ENCODE measurements at places on chromosomes 7 and 10. TPM values are rescaled to one million over a fixed set of nuclear protein-coding genes. Genes with fewer than 3 reads are reported as not detected.

Gene WNT8B
- 0.15 TPM for total RNA-seq

DNA sequence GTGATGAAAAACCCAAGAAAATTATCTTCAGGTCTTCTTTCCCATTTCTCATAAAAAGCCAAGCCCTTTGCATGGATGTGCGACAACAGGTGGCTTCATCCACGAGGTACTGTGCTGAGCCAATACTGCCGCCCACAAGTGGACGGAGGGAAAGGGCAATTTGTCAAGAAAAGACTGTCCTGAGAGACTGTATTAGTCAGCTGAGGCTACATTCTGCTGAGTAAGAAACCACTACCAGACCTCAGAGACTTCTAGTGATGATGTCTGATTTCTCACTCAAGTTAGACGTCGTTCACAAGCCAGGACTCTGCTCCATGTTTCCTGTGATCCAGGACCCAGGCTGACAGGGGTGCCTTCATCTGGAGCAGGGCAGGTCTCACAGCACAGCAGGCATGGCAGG is 171.5 kb upstream of the CDCA7L start:
- no peak for DNase-seq

DNA sequence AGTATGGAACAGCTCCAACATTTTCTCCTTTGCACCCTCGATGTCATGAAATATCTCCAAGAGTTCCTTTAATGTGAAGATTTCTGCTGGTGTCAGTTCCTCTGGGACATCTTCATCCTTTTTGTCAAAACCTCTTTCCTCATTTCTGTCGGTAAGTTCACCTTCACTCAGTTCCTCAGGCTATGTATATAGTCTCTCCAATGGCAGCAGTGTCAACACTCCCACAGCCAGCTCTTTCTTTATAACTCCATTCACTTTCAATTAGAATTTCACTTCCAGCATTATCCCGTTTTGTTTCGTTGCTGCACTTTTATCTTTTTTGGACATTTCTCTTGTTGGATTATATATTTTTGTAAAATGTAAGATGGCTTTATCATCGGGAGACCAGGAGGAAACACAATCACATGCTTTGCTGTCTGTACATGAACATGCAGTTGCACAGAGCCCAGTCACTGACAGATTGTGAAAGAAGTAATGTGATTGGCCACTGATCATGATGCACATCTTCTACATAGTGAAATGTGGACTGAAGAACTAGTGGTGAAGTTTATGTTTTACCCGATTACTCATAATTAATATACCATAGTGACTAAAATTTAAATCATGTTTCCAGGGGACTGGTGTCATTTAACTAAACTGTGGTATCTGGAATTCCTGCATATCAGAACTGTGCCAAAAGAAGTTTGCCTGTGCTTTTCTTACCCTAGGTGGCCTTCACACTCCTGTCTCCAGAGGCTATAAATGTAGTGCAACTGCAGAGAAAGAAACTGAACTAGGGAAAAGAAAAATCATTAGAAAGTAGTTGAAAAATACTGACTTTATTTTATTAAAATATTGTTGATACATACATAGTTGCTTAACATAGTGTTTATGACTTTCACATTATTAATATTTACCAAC is 289.6 kb downstream of the PPP1R3A start:
- no peak for DNase-seq

- no peak for DNase-seq
These were observed 27.6 kb upstream of the PLPP4 start for GRCh38 chr10:120429395-120429794.

Gene TFPI2
- total RNA-seq = 3.9 TPM

DNA sequence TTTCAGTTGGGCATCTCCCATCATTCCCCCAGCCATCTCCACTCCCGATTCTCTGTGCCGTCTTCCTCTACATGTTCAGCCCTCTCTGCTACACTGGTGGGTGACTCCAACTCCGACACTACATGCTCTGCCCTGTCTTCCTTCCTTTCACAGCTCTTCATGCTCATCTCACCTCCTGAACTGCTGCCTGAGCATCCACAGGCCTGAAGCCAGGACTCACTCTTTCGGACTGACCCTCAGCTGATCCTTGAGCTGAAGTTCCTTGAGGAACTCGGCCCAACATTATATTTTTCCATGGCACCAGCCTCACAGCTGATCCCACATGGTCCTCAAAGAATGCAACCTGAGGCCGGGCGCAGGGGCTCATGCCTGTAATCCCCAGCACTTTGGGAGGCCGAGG is 538.4 kb downstream of the PTPRN2 start:
- no peak for DNase-seq

DNA sequence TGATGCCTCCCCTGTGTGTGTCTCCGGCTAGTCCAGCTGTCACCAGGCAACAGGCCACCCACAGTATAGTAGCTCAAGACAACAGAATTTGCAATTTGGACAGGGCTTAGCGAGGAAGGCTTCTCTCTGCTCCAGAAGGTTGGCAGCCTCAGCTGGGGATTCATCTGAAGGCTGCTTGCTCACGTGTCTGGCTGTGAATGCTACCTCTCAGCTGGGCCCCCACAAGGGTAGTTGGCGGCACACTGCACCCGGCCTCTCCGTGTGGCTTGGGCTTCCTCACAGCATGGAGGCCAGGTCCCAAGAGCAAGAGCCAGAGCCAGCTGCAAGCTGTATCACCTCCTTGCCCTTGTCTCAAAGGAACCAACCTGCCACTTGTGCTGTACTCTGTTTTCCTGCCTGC is 19.2 kb downstream of the ECHDC3 start:
- no peak for DNase-seq

DNA sequence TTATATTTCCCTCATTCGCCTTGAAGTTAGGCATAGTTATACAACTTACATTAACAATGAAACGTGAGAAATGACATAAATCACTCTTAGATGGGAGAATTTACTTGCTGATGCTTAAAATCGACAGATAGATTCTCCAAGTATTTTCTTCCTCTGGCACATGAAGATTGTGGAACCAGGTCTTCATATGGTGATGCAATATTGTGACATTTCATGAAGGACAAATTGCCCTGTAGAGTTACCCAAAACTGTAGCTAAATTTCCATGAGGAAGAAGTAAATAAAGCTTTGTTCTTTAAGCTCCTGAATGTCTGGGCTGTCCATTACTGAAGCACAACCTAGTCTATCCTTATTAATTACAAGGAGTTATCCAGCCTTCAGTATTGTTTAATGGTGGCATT is 353.1 kb downstream of the THSD7A start:
- DNase-seq = no peak

- no peak for DNase-seq
These were observed 57.1 kb upstream of the PDSS1 start for GRCh38 chr10:26640391-26640790.

DNA sequence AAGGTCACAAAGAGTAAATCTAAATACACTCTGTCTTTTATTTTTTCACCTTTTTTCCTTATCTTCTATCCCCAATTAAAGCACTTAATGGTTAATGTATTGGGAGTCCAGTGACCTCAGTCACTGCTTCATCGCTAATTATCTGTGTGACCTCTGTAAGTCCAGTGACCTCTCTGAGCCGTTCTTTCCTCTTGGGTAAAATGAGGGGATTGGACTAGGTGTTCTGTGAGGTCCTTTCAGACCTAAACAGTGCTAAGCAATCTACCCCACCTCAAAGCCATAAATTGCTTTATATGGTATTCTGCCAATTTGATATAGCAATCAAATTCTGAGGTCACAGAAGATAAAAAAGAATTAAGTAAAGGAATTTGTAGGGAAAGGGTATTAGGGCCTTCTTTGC is 3.9 kb upstream of the SFMBT2 start:
- DNase-seq = no peak

DNA sequence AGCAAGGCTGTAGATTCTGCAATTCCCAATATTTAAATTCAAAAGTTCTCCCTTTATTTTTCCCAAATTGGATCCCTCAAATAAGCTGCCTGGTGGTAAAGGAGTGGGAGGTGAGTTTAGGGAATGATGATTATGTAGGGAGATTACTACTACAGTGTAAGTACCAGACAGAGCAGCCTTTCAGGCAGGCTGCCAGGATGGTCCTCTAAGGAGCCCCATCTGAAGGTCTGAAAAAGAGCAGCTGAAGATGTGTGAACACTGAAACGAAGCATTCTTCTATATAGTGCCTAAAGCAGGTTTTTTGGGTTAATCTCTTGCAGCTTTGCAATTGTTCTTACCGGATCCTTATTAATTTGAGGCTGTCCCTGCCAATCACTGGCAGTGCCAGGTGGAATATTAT is 84.7 kb downstream of the CREB5 start:
- no peak for DNase-seq

DNA sequence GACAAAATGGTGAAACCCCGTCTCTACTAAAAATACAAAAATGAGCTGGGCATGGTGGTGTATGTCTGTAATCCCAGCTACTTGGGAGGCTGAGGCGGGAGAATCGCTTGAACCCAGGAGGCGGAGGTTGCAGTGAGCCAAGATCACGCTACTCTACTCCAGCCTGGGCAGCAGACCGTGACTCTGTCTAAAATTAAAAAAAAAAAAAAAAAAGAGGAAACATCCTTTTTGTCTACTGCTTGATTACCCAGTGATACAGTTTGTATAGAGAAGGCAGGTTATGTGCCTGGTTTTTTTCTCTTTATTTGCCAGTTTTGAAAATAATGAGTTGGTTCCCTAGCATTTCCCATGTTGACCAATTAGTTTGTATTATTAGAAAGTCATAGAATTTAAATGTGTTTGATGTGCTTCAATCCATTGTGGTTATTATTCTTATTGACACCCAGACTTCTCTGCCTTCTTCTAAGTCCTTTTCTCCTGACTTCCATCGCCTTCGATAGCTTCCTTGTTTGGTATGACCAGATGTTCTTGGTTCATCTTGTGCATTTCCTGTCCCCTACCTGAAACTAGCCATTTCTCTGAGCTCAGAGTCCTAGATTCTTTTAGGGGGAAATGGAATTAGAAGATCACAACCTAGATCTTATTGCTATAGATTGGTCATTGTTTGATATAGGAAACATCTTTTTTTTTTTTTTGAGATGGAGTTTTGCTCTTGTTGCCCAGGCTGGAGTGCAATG is 43.2 kb downstream of the VKORC1L1 start:
- DNase-seq = no peak

Measured in lung (tissue), 17 donors.